ENCODE measurements at places on chromosomes 7 and 10.

DNA sequence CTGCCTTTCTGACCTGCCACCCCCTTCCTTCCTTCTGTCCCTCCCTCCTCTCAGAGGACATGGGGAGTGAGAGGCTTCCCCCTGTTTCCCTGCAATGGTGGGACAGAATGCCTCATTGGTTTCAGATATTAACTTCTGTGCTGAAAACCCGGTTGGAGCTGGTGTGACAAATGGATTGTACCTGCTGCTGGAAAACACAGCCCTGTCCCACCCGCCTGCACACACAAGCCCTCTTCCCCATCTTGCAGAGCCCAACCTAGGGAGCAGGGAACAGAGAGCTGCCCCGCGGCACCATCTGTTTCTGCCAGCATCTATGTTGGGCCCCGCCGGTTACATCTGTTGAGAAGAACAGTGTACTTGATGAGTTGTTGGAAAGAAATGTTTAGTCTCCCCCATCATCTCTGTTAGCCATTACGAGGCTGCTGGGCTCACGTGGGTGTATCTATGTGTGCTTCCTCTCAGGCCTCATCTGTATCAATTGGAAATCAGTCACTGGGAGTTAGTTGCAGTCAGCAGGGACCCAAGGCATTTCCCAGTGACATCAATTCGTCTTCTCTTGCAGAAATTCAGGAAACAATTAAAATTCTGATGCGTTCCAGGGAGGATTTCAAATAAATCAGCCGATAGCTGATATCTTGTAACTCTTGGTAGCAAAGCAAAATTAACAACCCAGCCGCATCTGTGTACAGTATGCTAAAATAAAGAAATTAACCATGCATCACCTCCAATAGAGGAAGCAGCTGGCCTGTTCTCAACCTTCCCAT is 725.6 kb upstream of the GALNT17 start:
- no peak for DNase-seq

DNA sequence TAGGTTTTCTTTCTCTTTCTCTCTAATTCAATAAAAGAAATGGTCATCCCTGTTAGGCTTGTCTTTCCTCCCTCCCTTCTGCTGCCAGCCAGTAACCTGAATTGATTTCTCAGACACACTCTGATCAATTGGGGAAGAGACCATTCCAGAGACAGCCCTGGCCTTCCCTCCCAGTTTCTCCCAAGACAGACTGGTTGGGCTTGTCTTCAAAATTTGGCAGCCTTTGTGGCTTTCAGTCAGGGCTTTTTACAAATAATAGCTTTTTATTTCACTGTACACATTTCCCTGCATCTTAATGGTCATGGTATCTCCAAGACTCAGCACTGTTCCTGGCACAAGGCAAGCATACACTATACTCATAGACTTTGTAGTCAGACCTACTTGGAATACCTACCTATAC is 33.9 kb downstream of the BCAP29 start:
- DNase-seq: no peak

DNA sequence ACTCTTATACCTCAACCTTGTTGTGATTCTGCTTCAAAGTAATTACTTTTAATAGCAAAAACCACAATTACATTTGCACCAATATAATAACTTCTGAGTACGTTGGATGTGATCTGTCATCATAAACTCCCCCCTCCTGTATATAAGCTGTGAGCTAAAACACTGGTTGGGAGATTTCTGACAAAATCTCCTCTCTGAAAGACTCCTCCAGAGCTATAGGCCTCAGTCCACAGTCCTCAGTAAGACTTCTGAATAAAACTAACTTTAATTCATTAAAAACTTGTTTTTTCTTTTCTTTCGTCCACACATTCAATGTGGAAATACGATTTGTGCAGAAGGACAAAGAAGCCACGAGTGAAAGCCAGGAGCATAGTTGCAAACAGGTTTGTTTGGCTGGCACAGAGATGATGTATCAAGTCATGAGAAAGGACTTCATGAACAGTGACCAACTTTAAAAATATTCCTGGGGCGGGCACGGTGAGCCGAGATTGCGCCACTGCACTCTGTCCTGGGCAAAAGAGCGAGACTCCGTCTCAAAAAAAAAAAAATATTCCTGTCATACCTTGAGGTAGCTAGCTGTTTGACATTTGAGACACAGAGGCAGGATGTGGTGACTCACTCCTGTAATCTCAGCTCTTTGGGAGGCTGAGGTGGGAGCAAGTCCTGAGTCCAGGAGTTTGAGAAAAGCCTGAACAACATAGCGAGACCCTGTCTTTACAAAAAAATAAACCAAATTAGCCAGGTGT is 91.1 kb upstream of the ARHGAP21 start:
- no peak for DNase-seq

DNA sequence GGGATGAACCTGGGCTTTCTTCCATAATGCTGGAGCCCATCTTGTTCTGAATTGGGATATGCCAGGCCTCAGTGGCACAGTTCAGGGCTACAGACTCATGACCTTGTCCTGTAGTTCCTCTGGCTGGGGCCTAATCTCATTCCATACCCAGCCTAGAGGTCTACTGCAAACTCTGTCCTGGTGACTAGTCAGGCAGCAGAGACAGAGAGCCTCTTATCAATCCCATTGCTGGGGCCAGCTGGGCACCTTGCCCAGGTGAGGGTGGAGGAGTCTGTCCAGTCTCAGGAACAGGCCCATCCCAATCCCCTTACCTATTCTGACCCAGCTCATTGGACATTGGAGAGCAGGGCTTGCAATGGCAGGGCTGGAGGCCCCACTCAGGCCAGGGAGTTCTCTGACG is 28.0 kb upstream of the COMTD1 start:
- DNase-seq: no peak

GRCh38 chr10:118374404-118374803 is 32.3 kb upstream of the FAM204A start:
- no peak for DNase-seq

DNA sequence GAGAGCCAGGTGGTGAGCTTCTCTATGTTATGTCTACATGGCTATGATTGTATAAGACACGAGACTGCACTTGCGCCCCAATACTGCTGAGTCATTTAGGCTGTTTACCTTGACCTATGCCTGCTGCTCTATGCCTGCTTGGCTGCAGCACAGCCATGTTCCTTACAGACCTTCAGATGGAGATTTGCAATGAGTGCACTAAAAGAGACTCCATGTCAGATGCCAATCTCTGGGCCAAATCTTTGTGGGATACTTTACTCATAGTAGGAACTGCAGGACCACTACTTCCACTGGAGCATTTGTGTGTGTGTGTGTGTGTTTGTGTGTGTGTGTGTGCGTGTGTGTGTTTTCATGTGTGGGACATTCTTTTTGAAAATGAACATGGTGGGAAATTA is 50.0 kb upstream of the KMT2E start:
- DNase-seq: peak; percentile 95

GRCh38 chr7:152145853-152146466 is 120.5 kb downstream of the GALNT11 start:
- peak; percentile 78 for DNase-seq

GRCh38 chr7:147700702-147701101 is 889.9 kb upstream of the C7orf33 start:
- DNase-seq: no peak

- DNase-seq: peak; percentile 82
Observed at GRCh38 chr10:87842776-87843497, 20.4 kb downstream of the KLLN start.

DNA sequence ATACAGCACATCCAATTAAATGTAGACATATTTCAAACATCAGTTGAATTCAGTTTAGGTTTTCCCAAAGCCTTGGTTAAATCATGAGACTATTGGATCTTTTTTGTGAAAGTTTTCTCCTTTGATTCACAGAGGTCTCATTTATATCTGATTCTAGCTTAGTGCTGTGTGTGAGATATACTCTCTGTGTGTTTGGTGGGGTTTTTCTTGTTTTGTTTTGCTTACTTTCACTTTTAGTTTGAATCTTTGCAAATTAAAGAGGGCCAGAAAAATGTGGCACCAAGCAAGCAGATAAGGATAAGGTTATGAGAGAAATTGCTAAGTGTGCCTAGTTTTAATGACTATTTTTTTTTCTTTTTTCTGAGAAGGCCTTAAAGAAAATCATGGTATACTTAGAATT is 12.6 kb upstream of the OR6B1 start:
- no peak for DNase-seq

DNA sequence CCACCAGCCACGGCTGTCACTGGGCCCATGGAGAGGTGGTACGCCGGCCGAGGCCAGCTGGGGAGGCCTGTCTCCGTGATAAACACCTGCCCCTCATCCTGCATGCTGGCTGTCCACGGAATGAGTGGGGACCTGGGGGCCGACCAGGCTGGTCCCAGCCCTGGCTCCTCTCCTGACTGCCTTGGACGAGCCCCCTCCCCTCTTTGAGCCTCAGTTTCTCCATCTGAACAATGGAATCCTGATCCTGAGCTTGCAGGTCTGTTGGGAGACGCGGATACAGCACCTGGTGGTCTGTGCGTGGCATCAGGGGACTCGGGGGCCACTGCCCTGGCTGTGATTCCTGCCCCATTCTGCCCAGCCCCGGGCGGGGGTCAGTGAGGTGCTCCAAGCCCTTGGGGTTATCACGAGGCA is 109.9 kb downstream of the MICALL2 start:
- no peak for DNase-seq

DNA sequence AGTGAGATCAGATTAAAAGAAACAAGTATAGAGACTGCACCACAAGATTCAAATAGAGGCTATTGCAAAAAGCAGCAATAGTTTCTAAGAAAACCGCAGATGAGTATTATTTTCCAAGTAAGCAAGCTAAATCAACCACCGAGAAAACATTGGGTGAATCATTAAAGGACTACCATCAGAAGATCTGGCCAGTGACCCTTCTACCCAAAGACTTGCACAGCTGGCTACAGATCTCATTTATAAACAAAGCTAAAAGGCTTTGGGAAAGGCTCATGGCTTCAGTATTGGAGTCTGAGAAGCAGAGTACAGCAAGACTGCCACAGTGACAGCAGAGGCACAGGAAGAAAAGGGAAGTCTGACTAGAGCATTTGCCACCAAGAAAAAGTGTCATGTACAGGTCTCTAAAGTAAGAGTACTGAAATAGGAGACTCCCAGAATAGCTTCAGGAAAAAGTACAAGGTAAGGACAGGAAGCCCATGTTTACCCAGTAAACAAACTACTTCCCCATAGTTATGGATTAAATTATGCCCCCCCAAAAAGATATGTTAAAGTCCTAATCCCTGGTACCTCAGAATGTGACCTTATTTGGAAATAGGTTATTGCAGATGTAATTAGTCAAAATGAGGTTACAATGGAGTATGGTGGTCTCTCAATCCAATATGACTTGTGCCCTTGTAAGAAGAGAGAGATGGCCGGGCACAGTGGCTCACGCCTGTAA is 19.0 kb downstream of the STEAP1 start:
- DNase-seq: no peak

GRCh38 chr10:25206693-25207414 is 32.1 kb downstream of the GPR158 start:
- no peak for DNase-seq

GRCh38 chr10:48929413-48929990 is 10.1 kb downstream of the LRRC18 start:
- DNase-seq: no peak

- no peak for DNase-seq
Observed at GRCh38 chr7:28629216-28629842, 217.0 kb downstream of the CREB5 start.

DNA sequence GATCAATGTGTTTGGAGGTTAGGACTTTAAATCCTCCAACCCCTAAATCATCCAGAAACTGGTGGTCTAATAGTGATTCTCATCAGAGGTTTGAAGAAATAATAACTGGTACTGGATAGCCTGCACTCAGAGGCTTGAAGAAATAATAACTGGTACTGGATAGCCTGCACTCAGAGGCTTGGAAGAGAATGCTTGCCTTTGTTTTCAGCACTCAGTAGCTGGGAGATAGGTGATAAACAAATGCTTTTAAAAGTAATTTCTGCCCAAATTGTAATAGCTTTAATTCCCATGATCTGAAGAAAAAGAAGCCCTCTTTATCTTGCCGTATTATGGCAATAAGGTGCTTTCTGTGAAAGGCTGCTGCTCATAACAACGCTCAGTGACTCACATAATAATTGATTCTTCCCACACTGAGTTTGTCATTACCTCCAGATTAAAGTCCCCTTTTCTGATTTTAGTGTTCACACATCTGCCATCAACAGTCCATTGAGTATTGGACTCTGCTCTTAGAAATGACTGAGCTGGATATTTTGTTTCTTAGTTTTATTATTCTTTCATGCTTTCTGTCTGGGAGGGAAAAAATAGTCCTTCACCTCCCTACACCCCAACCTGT is 112.3 kb upstream of the PHYHIPL start:
- DNase-seq: no peak

DNA sequence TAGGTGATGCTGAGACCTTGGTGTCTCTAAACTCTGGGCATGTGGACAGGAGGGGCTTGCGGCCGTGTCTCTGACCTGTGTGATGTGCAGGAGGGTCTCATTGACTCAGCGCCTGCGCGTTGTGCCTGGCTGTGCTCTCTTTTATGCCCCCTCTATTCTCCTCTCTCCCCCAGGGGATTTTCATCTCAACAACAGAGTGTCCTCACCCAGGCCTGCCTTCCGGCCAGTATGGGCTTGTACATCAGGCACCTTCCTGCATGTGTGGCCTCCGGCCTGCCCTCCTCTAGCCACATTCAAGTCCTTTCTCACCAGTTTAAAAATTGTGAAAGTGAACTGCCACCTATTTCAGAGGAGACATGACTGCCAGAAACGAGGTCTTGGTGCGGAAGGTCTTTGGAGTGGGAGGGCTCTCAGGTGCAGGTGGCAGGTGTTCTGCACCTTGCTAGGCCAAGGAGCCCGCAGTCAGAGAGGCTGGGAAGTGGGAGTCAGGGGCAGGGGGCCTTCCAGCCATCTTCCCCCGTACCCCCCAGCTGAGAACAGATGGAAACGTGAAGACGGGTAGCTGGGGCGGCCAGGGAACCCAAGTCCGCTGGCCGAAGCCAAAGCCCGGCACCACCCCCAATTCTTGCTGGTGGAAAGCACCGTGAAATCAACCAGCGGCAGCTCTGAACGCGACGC is 531 bp upstream of the INTS15 start:
- DNase-seq: no peak

- peak; percentile 81 for DNase-seq
Observed at GRCh38 chr10:110600487-110601101, 33.1 kb downstream of the SMC3 start.

Measured in lung microvascular endothelial cell (primary cell).